ENCODE measurements at places on chromosomes 2 and 18. TPM values are rescaled to one million over a fixed set of nuclear protein-coding genes. Genes with fewer than 3 reads are reported as not detected.

- no peaks in the 10 kb centered on the region for H3K36me3 ChIP-seq
- no peak overlapping the region for H3K4me3 ChIP-seq
- no peak for DNase-seq
- no peaks in the 10 kb centered on the region for H3K4me1 ChIP-seq
- no peak overlapping the region for H3K27ac ChIP-seq
Observed at GRCh38 chr2:226564667-226565066, 235.0 kb downstream of the IRS1 start.

- H3K27ac ChIP-seq: no peak overlapping the region
- H3K4me1 ChIP-seq: no peaks in the 10 kb centered on the region
- no peak overlapping the region for H3K4me3 ChIP-seq
- no peaks in the 10 kb centered on the region for H3K27me3 ChIP-seq
- no peak for DNase-seq
Observed at GRCh38 chr2:234840336-234840735, 111.5 kb upstream of the SH3BP4 start.

DNA sequence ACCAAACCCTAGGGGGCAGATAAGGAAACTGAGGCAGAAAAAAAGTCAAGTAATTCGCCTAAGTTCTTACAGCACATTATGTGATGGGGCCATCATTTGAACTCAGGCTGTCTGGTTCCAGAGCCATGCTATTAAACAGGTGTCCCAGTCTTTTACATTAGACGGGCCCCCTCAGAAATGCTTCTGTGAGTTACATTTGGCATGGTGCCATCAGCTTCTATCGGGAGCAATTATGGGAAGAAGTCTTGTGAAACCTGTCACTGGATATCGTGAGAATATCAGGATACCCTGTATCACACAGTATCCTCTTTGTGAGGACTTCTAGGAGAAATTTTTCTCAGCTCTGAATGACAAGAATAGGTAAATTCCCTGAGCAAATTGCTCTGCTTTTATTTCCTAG lies 143.7 kb upstream of the NOSTRIN start:
- no peaks in the 10 kb centered on the region for H3K4me1 ChIP-seq
- no peaks in the 10 kb centered on the region for H3K36me3 ChIP-seq
- no peak overlapping the region for H3K27ac ChIP-seq
- H3K27me3 ChIP-seq: no peaks in the 10 kb centered on the region

DNA sequence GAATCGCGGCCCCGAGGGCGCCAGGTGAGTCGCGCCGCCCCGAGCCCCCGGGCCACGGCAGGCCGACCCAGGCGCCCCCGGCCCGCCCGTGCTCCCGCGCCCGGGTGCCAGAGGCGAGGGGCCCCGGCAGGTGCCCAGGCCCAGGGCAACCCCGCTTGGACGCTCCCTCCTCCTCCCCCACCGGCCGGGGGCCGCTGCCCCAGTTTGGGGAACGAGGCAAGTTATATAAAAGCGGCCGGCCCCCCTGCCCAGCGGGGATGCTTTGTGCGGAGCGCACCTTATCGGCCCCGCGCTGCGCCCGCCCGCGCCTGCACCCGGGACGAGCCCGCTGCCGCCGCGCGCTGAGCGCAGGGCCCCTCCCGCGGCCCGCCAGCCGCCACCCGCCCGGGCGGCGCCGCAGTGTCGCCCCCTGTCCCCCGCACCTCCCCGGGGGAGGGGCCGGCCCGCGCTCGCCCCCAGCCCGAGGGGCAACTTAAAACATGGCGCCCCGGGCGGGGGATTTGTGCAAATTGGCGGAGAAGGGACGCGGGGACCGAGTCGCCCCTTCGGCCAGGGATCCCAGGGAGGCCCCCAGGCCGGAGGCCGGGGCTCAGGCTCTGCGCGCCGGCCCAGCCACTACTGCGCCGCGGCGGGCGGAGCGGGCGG lies 639 bp downstream of the EPB41L3 start:
- no peak overlapping the region for H3K27ac ChIP-seq
- H3K36me3 ChIP-seq: no peaks in the 10 kb centered on the region
- no peak for DNase-seq

- H3K27ac ChIP-seq: no peak overlapping the region
- no peak overlapping the region for H3K4me3 ChIP-seq
- no peaks in the 10 kb centered on the region for H3K27me3 ChIP-seq
- no peaks in the 10 kb centered on the region for H3K36me3 ChIP-seq
- DNase-seq: no peak
- no peaks in the 10 kb centered on the region for H3K4me1 ChIP-seq
Observed at GRCh38 chr2:95057535-95058370, 32.2 kb downstream of the MAL start.

- H3K27me3 ChIP-seq: no peaks in the 10 kb centered on the region
- H3K4me1 ChIP-seq: peaks cover 4% of the 10 kb centered on the region
- H3K4me3 ChIP-seq: no peak overlapping the region
- no peak for DNase-seq
Observed at GRCh38 chr2:149021761-149022160, 16.7 kb upstream of the LYPD6B start.

GRCh38 chr2:110946902-110947301 lies 173.8 kb upstream of the BCL2L11 start:
- peaks cover 3% of the 10 kb centered on the region for H3K4me1 ChIP-seq
- no peak overlapping the region for H3K27ac ChIP-seq
- no peak for DNase-seq
- no peaks in the 10 kb centered on the region for H3K36me3 ChIP-seq

The GAL3ST2 gene
- not detected for total RNA-seq

The RESP18 gene
- not detected for total RNA-seq

The TBR1 gene
- not detected for total RNA-seq

The COL4A4 gene
- 0.88 TPM for total RNA-seq

All from natural killer cell (primary cell).